Mammary epithelial cell (primary cell): ENCODE measurements at places on chromosomes 13 and 19.

- peak; percentile 95 for DNase-seq
Measured at GRCh38 chr19:35162471-35163326, 8.2 kb downstream of the FXYD5 start.

DNA sequence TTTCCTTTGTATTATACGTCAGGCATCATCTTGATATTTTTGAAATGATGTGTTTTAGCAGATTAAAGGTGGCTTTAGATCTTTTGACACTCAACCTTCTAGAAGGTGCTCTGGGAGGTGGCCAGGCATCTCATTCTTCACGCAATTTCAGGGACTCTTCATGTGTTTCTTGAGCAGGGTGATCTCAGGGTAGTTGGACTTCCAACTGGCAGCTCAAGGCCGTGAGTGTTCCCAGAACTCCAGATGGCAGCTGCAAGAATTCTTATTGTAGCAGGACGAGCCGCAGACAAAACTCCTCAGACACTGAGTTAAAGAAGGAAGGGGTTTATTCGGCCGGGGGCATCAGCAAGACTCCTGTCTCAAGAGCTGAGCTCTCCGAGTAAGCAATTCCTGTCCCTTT lies 82.5 kb upstream of the UBAC2 start:
- no peak for DNase-seq

DNA sequence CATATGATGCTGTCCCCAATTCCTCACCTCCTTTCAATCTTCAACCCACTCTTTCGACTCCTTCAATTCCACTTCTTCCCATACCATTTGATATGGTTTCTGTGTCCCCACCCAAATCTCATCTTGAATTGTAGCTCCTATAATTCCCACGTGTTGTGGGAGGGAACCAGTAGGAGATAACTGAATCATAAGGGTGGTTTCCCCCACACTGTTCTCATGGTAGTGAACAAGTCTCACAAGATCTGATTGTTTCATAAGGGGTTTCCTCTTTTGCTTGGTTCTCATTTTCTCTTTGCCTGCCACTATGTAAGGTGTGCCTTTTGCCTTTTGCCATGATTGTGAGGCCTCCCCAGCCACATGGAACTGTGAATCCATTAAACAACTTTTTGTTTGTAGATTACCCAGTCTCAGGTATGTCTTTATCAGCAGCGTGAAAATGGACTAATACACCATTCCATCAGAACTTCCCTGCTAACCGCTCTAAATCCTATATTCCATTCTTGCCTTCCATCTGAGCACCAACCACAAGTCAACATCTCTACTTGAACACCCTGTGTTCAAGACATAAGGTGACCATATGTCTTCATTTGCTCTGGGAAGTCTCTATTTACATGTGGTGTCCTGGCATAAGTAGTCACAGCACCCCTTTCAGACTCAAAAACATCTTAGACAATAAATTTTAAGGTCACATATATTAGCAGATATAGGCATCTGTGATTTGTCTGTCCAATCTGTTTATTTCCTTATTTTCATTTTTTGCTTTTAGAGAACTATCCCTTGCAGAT lies 122.9 kb downstream of the TSHZ3 start:
- no peak for DNase-seq

- no peak for DNase-seq
Measured at GRCh38 chr19:18441804-18442788, 4.2 kb upstream of the ISYNA1 start.

GRCh38 chr19:29831041-29831548 lies 19.3 kb downstream of the CCNE1 start:
- DNase-seq = peak; percentile 63

DNA sequence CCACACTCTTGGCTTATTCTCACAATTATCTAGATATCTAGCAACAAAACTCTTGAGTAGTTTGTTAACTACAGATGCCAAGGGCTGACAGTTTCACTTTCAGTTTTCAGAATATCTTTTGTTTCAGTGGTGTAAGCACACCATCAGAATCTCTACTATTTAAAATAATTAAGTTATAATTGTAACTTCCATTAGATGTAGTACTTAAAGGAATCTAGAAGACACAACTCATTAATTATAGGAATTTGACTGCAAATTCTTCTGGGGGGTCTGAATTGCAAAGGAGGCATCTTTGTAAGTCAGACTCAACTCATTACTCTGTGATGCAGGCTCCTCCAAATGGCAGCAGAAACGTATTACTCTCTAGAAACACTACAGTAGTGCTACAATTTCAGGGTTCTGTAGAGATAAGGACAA lies 44.9 kb upstream of the USPL1 start:
- peak; percentile 37 for DNase-seq

DNA sequence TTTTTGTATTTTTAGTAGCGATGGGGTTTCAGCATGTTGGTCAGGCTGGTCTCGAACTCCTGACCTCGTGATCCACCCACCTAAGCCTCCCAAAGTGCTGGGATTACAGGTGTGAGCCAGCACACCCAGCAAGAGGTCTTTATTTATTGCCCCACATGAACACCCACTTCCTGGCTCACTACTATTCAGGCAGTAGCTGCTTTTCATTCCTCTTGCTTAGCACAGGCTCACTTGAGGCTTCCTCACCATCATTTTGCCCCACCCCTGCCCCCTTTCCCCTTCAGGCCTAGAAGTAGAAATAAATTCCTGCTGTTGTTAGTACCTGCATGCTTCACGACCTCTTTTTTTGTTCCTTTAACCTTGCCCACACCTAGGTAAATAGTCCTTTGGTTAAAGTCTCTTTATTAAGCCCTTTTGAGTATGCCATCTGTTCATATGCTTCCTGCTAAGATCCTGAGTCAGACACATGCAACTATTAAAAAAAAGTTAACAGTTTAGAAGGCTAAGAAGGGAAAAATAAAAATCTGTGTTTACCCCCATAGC lies 33.5 kb upstream of the ITM2B start:
- DNase-seq = no peak

DNA sequence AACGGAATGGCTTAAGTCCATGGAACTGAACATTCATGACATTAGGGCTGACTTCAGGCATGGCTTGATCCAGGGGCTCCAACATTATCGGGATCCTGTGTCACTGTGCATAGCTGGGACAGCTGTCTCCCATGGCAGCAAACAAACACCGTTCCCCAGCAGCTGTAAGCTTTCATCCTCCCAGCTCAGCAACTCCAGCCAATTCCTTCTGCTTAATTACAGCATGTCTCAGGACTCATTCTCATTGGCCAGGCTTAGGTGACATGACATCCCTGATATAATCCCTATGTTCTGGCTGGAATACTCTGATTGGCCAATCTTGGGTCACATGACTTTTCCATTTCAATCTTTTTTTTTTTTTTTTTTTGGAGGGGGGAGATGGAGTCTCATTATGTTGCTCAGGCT lies 10.9 kb upstream of the TLE5 start:
- DNase-seq = peak; percentile 35

GRCh38 chr13:24672141-24673132 lies 7.8 kb upstream of the ATP12A start:
- DNase-seq = no peak
